HAP-1 (cell line): ENCODE measurements at places on chromosomes 12 and 14.
A peak's percentile ranks its signal among the peaks of the same experiment; 100 is the strongest.

DNA sequence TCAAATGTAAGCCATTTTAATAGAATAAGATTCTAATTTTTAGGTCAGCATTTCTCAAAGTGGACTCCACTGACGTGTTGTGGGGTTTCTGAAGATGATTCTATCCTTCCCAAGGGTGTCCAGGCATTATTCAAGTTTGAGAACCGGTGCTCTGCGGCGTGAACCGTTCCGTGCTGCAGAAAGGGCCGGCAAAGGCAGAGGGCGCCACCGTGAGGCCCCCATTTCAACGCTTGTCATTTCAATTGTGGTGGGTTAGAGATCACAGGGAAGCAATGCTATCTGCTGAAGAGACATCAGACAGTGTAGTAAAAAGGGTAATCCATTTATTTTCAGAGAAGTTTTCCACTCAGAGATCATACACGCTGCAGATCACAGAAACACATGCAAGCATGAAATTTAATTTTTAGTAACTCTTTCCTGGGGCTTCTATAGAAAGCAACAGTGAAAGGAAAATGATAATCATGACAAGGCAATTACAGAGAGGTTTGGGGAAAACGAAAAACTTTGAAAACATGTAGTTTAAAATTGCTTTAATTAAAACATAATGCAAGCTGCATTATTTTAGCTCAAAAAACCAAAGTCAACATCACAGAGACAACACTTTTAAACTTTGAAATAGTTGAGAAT, 201.7 kb downstream of the EXOC5 start:
- peak; percentile 88 for DNase-seq

DNA sequence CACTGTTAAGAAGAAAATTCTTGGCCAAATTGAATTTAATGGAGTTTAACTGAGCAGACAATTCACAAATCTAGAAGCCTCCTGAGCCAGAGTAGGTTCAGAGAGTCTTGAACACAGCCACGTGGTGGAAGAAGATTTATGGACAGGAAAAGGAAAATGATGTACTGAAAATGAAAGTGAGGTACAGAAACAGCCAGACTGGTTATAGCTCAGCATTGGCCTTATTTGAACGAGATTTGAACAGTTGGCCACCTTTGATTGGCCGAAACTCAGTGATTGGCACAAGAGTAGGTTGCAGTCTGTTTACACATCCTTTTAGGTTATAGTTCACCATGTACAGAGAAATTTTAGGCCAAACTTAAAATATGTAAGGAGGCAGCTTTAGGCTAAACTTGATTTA, 9.9 kb downstream of the OAS2 start:
- no peak for DNase-seq

GRCh38 chr12:50571786-50572185, 67.0 kb downstream of the DIP2B start:
- no peak for DNase-seq

DNA sequence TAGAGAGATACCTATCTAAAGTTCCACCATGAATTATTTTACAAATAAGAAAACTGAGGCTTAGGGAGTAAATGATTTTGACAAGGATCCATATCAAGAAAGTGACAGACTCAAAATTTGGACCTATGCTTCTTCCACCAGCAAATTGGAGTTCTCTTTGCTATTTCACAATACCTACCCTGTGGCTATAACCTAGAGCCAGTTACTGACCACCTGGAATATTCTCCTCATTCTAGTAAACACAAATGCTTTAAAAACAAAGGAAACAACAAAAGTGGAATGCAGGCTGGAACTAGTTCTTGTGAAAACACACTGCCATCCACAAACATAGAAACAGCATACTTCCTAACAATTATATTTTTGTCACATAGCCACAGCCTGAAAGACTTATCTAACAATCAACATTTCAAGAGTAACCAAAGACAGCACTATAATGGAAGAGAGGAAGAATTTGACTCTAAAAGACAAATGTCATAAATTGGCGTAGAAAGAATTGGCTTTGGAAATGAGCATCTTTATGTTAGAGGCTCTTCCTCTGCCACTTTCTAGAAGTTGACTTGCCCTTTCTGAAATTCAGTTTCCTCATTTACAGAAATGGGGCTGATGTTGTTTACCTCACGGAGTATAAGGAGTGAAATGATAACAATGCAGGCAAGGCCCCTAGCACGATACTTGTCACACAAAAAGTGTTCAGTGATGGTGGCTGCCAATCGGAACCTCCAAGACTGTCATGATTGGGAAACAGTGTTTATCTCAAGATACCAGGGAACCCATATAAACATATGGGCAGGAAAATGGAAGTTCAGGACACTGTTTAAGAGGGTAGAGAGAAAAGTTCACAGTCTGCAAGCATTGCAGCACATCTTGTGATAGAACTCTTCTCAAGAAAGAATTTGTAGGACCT, 138.6 kb upstream of the LGR5 start:
- DNase-seq: no peak

GRCh38 chr14:51597261-51598001, 54.3 kb upstream of the FRMD6 start:
- DNase-seq: no peak

GRCh38 chr12:111616177-111616623, 17.1 kb upstream of the ATXN2 start:
- no peak for DNase-seq

- DNase-seq: no peak
Measured at GRCh38 chr14:100871234-100872186, 32.0 kb downstream of the RTL1 start.

GRCh38 chr14:81430235-81430634, 30.1 kb upstream of the STON2 start:
- DNase-seq: no peak

- DNase-seq: no peak
Measured at GRCh38 chr14:64719601-64720000, 15.4 kb downstream of the PLEKHG3 start.
